Activated T-helper 2 cell treated with anti-CD3 and anti-CD28 coated beads, Interferon-gamma antibody, Interleukin-2, Interleukin-4, amounts not matched to agents 10 μg/mL and 5 μg/mL and 100 μg/mL, durations not matched to agents 14 hours and 24 hours and 36 hours (primary cell): ENCODE measurements at places on chromosomes 5 and 9. TPM values are rescaled to one million over a fixed set of nuclear protein-coding genes. Genes with fewer than 3 reads are reported as not detected.
A peak's percentile ranks its signal among the peaks of the same experiment; 100 is the strongest.

FBP2 gene
- total RNA-seq: not detected in 2 replicates

N4BP3 gene
- total RNA-seq: 3.3 and 3.4 TPM in 2 replicates

MEGF10 gene
- total RNA-seq: not detected in 2 replicates

PCDHB3 gene
- total RNA-seq: not detected in 2 replicates

SPEF2 gene
- total RNA-seq: 10.0 and 11.5 TPM in 2 replicates

DNA sequence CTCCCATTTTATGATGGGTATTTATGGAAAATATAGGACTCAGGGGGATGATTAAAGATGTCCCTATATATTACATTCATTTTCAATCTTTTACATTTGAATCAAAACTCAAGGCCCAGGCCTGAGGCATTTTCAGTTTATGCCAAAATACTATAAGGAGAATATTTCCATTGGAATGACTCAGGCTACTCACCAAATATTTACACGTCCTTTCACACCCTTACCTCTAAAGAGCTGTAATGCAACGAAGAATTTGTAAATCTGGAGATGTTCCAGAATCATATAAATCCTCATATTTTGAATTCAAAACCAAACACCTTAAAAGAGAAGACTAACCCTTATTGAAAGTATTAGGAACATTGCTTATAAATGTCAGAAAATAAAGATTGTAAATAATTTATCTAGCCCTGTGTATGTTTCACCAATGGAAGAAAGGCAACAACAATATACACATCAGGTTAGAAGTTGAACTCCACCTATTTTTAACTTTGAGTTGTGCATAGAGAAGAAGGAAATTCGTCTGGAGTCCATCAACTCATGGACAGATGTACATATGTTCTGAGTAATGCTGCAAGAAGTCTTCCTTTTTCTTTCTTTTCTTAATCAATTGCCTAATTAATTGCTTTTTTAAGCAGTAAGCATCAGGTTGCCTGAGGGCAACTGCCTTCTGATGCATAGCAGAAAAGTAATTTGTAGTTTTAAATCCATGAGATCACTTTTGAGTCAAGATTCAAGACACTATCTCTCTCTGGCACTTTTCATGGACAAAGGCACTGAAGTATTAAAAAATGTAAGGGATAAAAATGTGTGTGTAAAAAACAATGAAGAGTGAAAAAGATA lies 579.3 kb upstream of the RGMB start:
- no peaks in the 10 kb centered on the region for H3K27me3 ChIP-seq
- no peak overlapping the region for H3K27ac ChIP-seq
- DNase-seq: no peak
- no peak overlapping the region for H3K4me3 ChIP-seq
- no peaks in the 10 kb centered on the region for H3K4me1 ChIP-seq

GRCh38 chr5:95923918-95924544 lies 37.6 kb downstream of the ELL2 start:
- no peak overlapping the region for H3K4me3 ChIP-seq
- no peaks in the 10 kb centered on the region for H3K27me3 ChIP-seq
- H3K36me3 ChIP-seq: peaks cover 63% of the 10 kb centered on the region
- peaks cover 53% of the 10 kb centered on the region for H3K4me1 ChIP-seq
- peak overlapping the region; percentile 31 for H3K27ac ChIP-seq

GRCh38 chr9:16559418-16560188 lies 310.9 kb downstream of the BNC2 start:
- no peaks in the 10 kb centered on the region for H3K27me3 ChIP-seq
- H3K4me1 ChIP-seq: no peaks in the 10 kb centered on the region
- H3K36me3 ChIP-seq: no peaks in the 10 kb centered on the region
- no peak overlapping the region for H3K4me3 ChIP-seq
- no peak for DNase-seq
- H3K27ac ChIP-seq: no peak overlapping the region

DNA sequence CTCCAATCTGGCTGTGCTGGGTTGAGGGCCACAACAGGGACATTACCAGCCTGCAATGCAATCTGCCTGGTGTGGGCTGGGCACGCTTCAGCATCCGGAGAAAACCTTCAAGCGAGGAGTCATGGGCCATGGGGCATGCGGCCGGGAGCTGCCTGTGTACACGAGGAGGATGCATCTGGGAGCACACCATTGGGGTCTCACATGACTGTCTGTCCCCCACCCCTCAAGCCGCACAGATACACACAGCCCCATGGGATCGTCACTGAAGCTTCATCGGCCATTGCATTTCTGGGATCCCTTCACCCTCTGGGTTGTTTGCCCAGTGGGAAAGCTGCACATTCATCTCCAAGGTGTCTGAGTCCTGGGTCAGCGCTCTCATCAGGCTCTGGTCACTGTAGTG lies 9.9 kb downstream of the LCN1 start:
- no peaks in the 10 kb centered on the region for H3K4me1 ChIP-seq
- no peak overlapping the region for H3K4me3 ChIP-seq
- peaks cover 6% of the 10 kb centered on the region for H3K27me3 ChIP-seq
- DNase-seq: no peak
- no peaks in the 10 kb centered on the region for H3K36me3 ChIP-seq
- H3K27ac ChIP-seq: no peak overlapping the region

GRCh38 chr9:93652604-93653592 lies 76.5 kb downstream of the PHF2 start:
- H3K4me1 ChIP-seq: no peaks in the 10 kb centered on the region
- no peak overlapping the region for H3K27ac ChIP-seq
- H3K36me3 ChIP-seq: peaks cover 4% of the 10 kb centered on the region

GRCh38 chr5:131413605-131414559 lies 150.0 kb downstream of the CDC42SE2 start:
- H3K36me3 ChIP-seq: peaks cover 53% of the 10 kb centered on the region
- no peaks in the 10 kb centered on the region for H3K27me3 ChIP-seq
- DNase-seq: peak; percentile 34
- H3K27ac ChIP-seq: peak overlapping the region; percentile 92
- H3K4me1 ChIP-seq: peaks cover 32% of the 10 kb centered on the region

GRCh38 chr5:92703976-92704375 lies 877.0 kb downstream of the NR2F1-AS1 start:
- no peaks in the 10 kb centered on the region for H3K36me3 ChIP-seq
- H3K27ac ChIP-seq: no peak overlapping the region
- no peaks in the 10 kb centered on the region for H3K27me3 ChIP-seq
- H3K4me3 ChIP-seq: no peak overlapping the region
- no peak for DNase-seq

- H3K27ac ChIP-seq: no peak overlapping the region
- no peak overlapping the region for H3K4me3 ChIP-seq
- DNase-seq: no peak
- H3K4me1 ChIP-seq: peaks cover 6% of the 10 kb centered on the region
- no peaks in the 10 kb centered on the region for H3K36me3 ChIP-seq
- H3K27me3 ChIP-seq: peaks cover 4% of the 10 kb centered on the region
Observed at GRCh38 chr9:32869404-32869803, 86.1 kb downstream of the TMEM215 start.

GRCh38 chr5:14447958-14448911 lies 133.4 kb upstream of the OTULINL start:
- no peak overlapping the region for H3K4me3 ChIP-seq
- H3K36me3 ChIP-seq: peaks cover 7% of the 10 kb centered on the region
- peak overlapping the region; percentile 35 for H3K27ac ChIP-seq
- no peak for DNase-seq
- H3K27me3 ChIP-seq: no peaks in the 10 kb centered on the region

- no peaks in the 10 kb centered on the region for H3K36me3 ChIP-seq
- DNase-seq: no peak
- H3K27me3 ChIP-seq: peaks cover 53% of the 10 kb centered on the region
- H3K4me1 ChIP-seq: no peaks in the 10 kb centered on the region
- no peak overlapping the region for H3K4me3 ChIP-seq
Observed at GRCh38 chr5:73112359-73112758, 8.0 kb upstream of the TMEM171 start.

DNA sequence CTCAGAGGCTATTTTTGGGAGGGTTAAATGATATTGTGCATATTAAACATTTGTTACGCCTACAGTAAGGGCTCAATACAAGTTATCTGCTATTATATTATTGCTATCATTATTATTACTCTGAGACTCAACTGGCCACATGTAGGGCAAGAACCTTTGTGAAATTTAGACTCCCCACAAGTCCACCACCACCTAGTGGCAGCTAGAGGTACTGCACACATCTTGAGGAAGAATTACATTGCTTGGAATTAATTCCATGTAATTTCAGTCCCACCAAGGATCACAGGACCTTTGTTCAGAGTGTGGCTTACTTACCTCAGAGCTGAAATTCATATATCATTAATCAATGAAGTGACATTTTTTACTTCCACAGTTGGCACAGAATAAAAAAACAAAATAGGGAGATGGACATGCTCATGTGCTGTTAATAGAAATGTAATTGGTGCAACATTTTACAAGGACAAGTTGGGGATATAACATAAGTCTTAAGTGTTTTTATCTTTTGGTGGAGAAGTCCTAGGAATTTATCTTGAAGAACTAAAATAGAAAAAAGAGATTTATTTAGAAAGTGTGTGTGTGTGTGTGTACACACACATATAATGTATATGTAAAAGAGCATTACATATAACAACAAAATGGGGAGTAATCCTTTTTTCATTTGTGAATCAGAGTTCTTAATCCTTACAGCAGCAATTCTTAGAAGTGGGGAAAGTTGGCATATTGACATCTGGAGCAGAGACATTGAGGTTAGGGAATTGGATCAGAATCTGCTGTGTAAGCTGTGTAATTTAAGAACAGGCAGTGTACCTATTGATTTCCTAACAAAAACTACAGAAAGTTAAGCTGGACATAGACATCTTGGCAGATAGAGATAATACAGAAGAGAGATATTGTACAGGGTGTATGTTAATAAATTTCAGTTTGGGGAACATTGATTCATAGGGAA lies 11.2 kb downstream of the MSANTD3 start:
- peak; percentile 41 for DNase-seq
- H3K36me3 ChIP-seq: peaks cover 3% of the 10 kb centered on the region
- H3K27me3 ChIP-seq: no peaks in the 10 kb centered on the region
- no peaks in the 10 kb centered on the region for H3K4me1 ChIP-seq
- H3K27ac ChIP-seq: no peak overlapping the region
